Activated naive CD4-positive, alpha-beta T cell treated with anti-CD3 and anti-CD28 coated beads, Interleukin-2, amount 10 ng/mL, durations not matched to agents 5 hours and 36 hours (primary cell): ENCODE measurements at places on chromosomes 11 and 22. TPM values are rescaled to one million over a fixed set of nuclear protein-coding genes. Genes with fewer than 3 reads are reported as not detected.

Gene MYEOV
- not detected for total RNA-seq

Gene GGTLC3
- total RNA-seq, result not detected

Gene IRF7
- total RNA-seq, result 70.2 TPM

Gene TNKS1BP1
- 11.6 TPM for total RNA-seq

Gene ABCC8
- 0.18 TPM for total RNA-seq

Gene OR8A1
- total RNA-seq, result not detected

Gene CALCA
- total RNA-seq, result not detected

Gene MS4A15
- total RNA-seq, result not detected

Gene TMEM138
- 39.1 TPM for total RNA-seq

Gene PGA5
- not detected for total RNA-seq

Gene ARHGAP1
- 82.3 TPM for total RNA-seq

Gene MMP3
- not detected for total RNA-seq

Gene OR2D2
- total RNA-seq, result not detected

Gene ANGPTL5
- total RNA-seq, result not detected

Gene KCNA4
- not detected for total RNA-seq

Gene PKDREJ
- total RNA-seq, result not detected

Gene PAMR1
- not detected for total RNA-seq

Gene MMP12
- not detected for total RNA-seq

Gene CNIH2
- 2.6 TPM for total RNA-seq

Gene TMPRSS4
- total RNA-seq, result not detected
